ENCODE measurements at places on chromosomes 12 and 14.

DNA sequence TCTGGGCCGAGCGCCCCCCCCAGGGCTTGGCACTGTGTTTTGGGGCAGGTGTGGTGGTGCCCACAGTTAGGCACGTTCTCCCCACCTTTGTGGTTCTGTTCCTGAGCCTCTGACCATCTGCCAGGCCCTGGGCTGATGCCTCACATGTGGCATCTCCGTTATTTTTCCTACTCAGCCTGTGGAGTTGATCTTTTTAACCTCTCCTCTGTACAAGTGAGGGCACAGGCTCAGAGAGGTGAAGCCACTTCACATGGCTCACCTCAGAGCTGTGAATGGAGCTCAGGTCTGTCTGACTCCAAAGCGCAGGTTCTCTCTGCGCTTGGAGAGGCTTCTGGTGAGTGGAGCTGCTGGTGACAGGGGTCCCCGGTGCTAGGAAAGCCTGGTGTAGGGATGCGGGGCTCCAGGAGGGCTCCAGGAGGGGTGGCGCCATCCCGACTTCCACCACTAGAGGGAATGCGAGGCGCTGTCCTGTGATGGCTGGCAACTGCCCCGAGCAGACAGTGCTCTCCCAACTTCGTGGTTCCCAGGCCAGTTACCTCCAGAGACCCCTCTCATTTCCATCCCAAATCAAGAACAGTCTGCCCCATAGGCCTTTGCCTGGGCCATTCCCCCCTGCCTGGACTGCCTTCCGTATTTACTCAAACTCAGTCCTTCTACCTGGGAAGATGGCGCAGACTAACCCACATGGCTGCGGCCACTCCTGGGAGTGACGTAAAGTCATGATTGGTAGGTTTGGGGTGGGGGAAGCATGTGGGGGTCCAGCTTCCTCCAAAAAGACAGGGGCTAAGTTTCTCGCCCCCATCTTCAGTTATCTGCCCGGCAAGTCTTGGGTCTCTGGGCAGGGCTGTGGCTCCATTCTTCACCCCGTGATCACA lies 9.9 kb downstream of the BCL7A start:
- DNase-seq = no peak

DNA sequence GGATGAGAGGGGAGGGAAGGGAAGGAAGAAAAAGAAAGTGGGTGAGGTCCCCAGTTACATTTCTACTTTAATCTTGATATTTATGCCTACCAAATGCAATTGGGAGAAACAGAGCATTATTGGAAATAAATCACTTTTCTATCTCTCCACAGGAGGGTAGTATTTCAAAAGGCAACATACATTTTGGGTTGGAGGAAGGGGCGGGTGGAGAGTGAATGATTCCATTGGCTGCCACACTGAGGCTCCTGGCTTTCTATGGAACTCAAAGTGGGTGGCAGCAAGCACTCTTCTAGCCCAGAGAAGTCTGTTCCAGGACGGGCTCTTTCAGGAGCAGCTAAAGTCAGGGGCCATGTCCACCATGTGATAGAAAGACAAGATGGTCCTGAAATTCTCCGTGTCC lies 441.3 kb downstream of the DAD1 start:
- DNase-seq = no peak

GRCh38 chr14:32818581-32818980 lies 120.1 kb upstream of the NPAS3 start:
- DNase-seq = no peak

DNA sequence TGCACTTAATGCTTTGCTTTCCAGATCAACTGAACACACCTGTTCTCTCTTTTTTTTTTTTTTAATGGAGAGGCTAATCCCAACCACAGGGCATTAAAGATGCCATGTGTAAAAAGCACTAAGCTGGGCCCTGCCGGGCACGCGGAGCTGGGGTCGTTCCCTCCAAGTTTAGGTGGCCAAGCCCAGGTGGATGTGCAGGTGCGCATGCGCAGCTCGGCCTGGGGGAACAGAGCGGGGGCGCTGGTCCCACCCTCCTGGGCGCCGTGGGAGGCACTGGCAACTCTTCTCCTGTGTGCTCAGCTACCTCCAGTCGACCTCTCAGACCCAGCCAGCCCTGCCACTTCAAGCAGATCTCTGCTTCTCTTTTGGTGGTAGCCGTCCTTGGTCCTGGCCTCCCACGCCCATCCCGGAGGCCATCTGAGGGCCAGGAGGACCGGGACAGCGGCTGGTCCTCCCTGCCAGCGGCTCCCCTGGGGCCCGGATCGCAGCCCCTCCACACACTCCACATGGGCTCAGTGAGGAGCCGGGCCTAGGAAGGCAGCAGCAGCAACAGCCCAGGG lies 679.3 kb downstream of the BCL11B start:
- no peak for DNase-seq

Data from spinal cord (tissue), 10 donors.